ENCODE measurements at places on chromosomes 7 and 10.
A peak's percentile ranks its signal among the peaks of the same experiment; 100 is the strongest.

GRCh38 chr7:2911466-2911865 lies 67.4 kb upstream of the GNA12 start:
- DNase-seq: no peak

- DNase-seq: peak; percentile 58
Measured at GRCh38 chr10:75530299-75530698, 98.9 kb downstream of the LRMDA start.

GRCh38 chr7:138521837-138522461 lies 61.9 kb downstream of the TRIM24 start:
- no peak for DNase-seq

DNA sequence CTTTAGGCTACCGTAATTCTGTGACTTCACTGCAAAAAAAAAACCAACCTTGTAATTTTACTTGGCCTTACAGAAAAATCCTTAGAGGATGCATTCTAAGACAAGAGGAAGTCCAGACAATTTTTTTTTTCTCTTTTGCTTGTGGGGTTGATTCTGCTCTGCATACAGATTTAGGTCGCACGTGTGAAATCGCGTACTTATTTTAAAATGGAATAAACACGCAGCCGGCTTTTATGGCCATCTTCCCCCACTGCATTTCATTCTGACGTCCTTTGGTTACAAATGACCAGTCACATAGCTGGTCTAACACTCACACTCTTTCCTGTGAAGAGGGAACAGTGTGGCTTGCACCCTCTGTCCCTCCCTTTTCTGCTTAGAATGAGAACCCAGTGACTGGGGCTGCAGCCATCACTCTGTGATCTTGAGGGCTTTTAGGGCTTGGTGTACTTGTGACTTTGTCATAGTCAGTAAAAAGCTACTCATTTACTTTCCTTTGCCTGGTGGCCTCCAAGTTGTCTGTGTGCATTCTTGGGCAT lies 63.6 kb upstream of the CARD11 start:
- DNase-seq: no peak

DNA sequence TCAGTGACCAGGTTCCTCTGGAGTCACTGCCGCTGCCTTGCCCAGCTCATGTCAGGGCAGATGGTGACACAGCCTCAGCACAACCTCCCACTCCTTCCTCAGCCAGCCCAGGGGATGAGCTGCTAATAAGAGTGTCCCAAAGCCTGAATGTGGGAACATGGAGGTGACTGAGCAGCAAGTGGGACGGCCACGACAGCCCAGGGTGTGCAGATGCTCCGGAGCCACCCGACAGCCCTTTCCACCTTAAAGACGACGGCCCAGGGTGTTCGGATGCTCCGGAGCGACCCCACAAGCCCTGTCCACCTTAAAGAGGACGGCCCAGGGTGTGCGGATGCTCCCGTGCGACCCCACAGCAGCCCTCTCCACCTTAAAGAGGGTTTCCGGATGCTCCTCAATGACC lies 89.2 kb downstream of the DIP2C start:
- DNase-seq: no peak

GRCh38 chr10:69726850-69727249 lies 74.9 kb upstream of the COL13A1 start:
- no peak for DNase-seq

- peak; percentile 92 for DNase-seq
Measured at GRCh38 chr10:80498833-80499741, 38.6 kb upstream of the SH2D4B start.

DNA sequence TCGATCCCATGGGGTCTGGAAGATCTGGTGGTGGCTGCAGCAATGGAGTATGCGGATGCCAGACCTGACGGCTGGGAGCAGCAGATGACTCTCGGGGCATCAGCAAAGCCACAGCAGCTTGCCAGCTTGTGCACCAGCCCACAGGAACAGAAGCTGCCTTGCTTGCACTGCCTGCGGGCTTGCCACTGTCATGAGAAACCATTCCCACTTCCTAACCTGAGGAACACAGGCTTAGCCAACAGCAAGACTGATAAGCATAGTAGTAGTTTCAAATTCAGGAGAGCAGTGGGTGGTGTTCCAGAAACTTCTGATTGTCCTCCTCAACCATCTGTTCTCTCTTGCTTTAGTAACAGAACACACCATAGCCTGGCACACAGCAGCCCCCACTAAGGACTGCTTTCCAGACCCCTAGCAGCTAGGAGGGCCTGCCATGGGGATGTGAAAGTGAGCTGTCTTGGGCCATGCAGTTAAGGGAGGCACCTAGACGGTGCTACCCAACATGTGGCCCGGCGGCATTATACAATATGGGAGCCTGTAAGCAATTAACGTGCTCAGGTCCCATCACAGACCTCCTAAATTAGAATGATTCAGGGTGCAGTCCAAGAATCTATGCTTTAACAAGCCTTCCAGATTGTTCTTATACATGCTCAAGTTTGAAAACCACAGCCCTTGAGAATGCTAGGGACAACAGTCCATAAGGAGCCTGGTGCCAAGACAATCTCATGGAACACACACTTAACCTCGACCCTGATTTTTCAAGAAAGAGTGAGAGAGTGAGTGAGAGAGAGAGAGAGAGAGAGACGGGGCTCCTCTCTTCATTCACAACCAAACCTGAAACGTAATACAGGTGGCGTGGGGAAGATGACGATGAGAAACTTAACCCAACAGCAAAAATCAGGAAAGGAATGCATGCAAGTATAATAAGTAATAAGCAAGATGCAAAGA lies 7.1 kb downstream of the ANXA11 start:
- no peak for DNase-seq

GRCh38 chr10:122236690-122237306 lies 34.3 kb upstream of the BTBD16 start:
- DNase-seq: no peak
